Stimulated activated CD8-positive, alpha-beta memory T cell treated with anti-CD3 and anti-CD28 coated beads, Interleukin-2, amount 100 ng/mL, for 1 hour (primary cell): ENCODE measurements at places on chromosomes 5 and 9.

GRCh38 chr5:162107591-162107990 is 40.0 kb downstream of the GABRG2 start:
- no peak for DNase-seq

GRCh38 chr5:150022158-150022531 is 21.6 kb downstream of the HMGXB3 start:
- no peak for DNase-seq

DNA sequence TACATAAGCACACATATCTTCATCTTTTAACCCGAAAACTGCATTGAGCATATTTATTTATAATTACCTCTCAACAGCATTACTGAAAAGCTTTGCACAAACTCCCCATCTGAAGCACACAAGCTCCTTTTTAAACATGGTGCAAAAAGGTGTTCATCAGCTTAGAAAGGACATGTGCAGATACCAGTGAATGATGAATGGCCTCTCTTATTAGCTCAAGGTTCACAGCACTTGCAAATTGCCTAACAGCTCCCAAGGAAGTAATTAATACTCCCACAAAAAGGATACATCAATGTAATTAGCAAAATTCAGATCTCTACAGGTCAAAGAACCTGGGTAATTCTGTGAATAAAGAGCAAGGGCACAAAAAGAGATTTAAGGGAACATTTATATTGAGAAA is 422.0 kb downstream of the HINT1 start:
- no peak for DNase-seq

DNA sequence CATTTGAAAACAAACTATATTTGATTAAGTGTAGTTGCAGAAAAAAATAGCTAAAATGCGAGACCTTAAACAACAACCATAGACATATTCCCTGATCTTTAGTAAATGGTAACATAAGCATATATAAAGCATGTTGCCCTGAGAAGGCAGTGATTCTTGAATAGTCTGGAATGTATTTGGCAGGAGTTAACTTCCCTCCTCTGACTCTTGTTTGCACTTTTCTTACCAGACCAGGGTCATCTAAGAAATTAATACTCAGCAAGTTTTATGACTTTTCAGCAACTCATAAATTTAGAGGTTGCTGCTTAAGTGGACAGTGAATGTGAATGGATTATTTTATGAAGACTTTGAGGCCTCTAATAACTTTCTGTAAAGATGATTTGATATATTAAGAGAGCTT is 55.3 kb upstream of the NUDT12 start:
- no peak for DNase-seq

DNA sequence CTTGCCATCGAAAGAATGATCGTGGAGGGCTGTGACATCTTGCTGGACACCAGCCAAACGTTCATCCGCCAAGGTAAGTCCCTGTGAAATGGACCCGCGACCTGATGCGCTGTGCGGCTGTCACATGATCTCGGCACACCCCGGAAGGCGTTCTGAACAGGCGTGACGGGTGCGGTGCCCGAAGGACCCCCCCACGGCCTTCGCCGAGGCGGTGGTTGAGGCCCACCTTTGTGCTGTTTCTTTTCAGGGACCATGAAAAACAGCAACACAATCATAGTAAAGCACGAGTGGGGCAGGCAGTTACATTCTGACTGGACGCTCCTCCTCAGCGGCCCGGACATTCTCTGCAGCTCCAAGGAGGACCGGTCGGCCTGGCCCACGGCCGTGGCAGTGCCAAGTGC is 126.7 kb downstream of the RASGRF2 start:
- DNase-seq, result no peak

DNA sequence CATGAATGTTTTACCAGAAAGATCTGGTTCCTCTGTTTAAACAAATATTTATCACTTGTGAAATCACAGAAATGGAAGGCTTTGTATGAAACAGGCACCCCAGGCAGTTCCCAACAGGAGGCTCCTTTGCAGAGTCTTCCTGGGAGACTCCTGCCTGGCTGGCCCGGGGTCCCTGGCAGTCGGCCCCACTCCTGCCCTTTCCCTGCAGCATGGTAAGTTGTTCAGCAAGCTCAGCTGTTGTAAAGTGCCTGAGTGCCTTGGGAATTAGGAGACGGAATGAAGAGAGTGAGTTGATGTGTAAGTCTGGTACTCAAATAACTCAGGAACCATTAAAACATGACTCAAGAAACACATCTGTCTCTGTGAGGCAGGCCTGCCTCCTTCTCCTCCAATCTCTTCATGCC is 17.5 kb upstream of the LHFPL2 start:
- DNase-seq, result no peak
